ENCODE measurements at places on chromosomes 5 and 9. TPM values are rescaled to one million over a fixed set of nuclear protein-coding genes. Genes with fewer than 3 reads are reported as not detected.

DNA sequence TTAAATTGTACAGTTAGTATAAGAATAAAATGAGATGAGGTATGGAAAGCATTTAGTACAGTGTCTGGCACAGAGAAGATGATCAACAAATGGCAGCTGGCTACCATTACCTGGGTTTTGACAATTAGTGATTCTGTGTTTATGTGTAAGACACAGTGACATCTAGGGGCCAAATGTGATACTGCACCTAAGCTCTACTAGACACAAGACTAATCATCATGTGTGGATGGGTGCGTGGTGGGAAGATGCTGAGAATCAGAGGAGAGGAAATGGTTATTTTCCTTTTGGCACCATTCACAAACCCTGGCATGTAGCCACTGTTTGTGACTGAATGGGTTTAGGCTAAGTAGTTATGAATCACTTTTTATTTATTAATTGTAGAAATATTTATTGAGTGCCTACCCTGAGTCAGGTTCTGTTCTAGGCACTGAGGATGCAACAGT, 109.8 kb upstream of the TBC1D2 start:
- DNase-seq, result no peak

GRCh38 chr5:67577424-67577823, 380.8 kb upstream of the CD180 start:
- no peak for DNase-seq

DNA sequence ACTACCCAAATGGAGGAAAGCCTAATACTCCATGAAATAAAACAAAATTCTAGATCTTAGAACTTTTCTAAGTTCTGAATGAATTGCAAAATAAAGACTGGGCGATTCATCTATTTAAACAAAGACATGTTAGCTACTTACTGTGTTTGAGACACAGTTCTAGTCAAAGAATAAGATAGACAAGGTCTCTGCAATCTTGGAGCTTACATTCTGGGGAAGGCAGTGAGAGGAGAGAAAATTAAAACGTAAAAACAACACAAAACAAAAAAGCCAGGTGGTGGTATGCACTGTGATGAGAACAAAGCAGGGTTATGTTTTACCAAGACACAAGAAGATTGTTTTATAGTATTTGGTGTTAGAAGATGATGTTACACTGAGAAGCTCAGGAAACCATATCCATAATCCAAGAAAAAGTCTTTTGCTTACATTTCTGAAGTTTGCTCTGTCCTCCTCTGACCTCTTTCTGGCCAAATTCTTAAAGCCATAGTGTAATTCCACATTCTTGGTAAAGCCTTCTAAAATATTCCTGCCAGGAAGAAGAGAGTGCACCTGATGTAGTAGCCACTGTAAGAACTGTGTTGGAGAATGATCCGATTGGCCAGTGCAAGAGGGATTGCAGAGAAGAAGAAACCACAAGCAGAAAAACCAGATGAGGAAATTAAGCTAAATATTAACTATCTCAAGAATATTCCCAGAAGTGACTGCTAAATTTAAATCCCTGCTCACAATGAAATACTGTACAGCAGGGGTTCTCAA, 218.4 kb downstream of the PCSK1 start:
- DNase-seq, result no peak

LHX2 gene
- polyA plus RNA-seq, result 0.08 TPM

AIF1L gene
- 36.6 TPM for polyA plus RNA-seq

DNA sequence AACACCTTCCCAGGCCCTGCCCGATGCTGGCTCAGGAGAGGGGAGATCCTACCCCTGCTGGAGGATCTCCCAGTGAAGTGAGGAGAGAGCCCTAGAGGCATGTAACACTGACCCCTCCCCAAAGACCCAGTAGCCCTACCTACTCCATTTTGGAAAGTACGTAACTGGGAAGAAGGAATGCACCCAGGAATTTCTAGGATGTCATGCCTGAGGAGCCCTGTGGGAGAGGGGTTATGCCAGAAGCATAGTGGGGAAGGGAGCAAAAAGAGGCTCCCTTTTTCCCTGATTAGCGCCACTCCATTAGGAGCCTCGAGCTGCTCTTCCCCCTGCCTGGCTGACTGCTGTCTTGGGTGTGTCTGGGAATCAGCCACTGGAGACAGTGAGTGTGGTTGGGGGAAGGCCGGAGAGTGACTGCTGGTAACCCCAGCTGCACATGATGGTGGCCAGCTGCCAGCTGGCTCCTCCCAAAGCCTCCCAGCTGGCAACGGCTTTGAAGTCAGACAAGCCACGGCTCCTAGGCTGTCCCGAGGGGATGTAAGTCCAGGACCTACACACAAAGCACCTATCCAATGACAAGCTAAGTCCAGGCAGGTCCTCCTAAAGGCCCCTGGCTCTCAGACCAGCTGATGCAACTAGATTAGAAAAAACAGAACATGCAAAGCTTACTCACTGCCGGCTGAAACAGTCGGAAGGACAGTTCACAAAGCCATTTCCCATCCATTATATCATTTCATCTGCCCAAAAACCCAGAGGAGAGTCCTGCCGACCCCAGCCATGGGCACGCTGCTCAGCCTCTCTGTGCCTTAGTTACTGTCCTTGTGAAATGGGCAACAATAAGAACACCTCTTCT, 136.5 kb upstream of the ABCA1 start:
- peak; percentile 88 for DNase-seq

DNA sequence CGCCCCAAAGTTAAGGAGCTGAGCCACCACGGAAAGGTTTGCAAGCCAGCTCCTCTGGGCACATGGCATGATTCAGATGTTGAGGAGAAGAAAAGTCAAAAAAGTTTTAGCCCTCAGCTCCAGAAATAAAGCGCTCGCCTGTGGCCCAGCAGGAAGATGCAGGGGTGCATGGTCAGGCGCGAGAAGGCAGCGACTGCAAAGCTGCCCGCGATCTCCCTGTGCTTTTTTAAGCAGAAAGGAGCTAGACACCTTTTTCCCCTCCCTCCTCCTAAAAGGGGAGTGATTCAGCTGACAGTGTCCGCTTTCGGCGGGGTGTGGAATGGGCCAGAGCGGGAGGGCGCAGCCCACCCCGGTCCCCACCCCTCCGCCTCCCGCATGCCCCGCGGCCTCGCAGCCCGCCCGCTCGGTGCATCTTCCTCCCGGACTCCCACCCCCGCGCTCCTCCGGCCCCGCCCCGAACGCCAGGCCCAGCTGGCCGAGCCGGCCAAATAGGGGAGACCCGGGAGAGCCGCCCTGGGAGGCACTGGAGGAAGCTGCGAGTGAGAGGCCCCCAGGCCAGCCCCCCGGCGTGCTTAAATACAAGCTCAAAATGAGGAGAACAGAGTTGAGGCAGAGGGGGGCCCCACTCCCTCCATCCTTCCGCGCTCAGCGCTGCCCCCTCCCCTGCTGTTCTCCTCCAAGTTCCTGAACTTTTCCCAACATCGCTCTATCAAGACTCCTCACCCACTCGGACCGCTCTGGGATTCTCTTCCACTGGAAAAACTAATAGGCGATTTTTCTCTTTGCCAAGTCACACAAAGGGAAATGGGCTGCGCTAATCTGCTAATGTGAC, at the start of gene ADAMTS12:
ADAMTS12 (minus strand) TSS at position 203 of the 832 bp plus-strand sequence; CDS start at position 69, 134 bp downstream.
- DNase-seq, result peak; percentile 79

DNA sequence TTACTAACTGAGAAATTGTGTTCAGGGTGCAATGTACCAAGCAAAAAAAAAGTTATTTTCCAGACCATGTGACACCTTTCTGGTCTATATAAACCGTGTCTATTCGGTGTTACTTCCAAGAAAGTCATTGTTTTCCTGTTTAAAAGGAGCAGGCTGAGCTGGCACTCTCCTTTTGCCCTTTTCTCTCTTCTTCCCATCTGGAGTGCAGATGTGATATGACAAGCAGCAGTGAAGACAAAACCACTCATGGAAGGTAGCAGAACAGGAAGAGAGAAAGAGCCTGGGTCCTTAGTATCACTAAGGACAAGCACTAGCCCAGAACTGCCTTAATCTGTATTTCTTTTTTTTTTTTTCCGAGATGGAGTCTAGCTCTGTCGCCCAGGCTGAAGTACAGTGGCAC, 25.6 kb downstream of the LYRM7 start:
- no peak for DNase-seq

- no peak for DNase-seq
These were observed 3.6 kb upstream of the NPR3 start for GRCh38 chr5:32707418-32707997.

- no peak for DNase-seq
These were observed 91.2 kb upstream of the CHD1 start for GRCh38 chr5:99019812-99020697.

TAF11L5 gene
- not detected for polyA plus RNA-seq

- DNase-seq, result no peak
These were observed 330.7 kb downstream of the ADGRV1 start for GRCh38 chr5:90889325-90889600.

OR1Q1 gene
- polyA plus RNA-seq, result not detected

DNA sequence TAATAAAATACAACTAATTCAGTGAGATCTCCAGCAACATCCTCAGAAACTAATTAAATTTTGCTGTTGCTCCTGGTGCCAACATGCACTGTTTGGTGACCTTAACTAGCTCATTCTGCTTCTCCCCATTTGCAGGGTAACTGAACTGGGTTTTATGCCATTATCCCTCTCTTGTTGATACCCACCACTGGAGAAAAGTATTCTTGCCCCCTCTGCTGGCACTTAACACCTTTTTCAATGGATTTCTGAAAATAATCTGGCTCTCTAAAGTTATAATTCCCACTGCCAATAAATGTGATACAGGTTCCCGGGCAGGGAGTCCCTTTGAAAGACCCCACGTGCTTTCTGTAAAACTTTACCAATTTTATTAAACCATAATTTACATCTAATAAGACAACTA, 394.3 kb downstream of the OSTF1 start:
- DNase-seq, result no peak

DNA sequence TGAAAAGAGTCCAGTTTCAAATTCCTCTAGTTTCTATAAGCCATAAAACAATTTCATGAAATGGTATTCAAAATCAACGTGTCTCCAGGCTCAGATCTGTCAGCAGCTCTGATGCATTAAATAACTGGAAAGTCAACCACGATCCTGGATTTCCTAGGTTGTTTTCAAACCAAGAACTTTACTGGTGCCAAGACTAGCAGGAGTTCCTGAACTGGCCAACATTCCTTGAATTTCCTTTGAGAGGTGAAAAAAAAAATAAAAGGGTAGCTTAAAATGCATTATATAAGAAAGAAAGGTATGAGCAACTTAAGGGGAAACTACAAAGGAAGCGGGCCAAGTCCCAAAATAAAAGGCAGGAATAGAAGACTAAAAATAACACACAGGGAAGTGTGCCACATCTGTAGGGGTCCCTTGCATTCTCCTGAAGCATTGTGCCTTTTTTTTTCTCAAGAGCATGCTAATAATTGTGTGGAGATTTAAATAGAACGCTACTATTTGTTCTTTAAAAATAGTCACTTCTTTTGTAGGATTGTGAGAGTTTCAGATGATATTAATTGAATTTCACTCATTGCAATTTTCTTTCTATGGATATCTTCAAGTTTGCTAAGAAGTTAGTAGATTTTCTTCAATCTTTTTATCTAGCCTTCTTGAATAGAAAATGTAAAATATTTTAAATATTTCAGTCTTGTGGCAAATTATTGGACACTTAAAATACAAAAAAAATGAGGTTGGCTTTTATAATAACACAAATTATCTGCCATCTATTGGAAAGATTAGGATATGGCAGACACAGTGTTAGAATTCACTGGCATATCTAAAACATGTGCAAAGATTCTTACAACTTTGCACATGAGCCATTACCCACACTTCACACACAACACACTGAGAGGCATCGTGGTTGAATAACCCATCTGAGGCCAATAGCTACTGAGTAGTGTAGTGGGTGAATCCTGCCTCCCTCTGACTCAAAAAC, 15.3 kb downstream of the ESM1 start:
- no peak for DNase-seq

GRCh38 chr5:130335117-130335516, 430.9 kb downstream of the CHSY3 start:
- no peak for DNase-seq

DNA sequence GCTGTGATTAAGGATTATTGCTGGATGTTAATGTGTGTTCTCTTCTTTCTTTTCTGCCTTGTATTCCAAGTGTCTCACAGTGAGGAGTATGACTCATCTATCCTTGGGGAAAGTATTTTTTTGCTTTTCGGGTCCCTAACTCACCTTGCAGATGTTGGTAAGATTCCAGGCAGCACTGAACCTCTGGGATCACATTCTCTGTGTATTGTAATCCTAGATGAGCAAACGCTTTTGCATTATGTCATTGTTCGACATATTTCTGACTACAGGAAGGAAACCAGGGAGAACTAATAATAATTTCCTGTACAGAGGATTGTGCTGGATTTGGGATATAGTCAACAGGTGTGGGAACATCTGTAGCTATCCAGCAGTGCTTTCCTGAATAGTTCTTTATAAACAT, 246.1 kb upstream of the TUT7 start:
- no peak for DNase-seq
